ENCODE measurements at places on chromosomes 4 and X.

DNA sequence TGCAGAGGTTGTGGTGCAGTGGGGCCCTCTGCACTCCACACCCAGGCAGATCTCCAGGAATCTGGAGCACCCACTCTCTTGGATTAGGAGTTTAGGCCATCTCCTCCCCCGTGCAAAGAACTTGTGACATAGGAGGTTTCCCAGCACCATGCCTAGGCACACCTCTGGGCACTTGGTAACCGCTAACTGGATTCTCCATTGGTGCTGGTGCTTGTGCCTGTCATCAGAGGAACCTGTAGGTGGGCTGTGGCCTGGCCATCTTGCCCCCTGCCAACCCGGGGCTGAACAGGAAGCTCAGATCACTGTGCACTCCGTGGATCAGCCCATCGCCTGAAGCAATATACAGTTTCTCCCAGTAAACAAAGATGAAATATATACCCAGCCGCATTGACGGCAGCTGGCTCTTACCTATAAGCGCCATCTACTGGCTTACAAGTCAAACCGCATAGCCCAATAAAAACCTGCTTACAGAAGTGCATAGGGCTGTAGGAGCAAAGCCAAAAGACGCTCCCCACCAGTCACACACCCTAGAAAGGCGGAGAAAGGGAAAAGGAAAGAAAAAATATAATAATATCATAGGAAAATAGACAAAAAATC, 19.1 kb upstream of the TEX13B start:
- peak; percentile 24 for DNase-seq

- DNase-seq: no peak
These were observed 38.6 kb downstream of the EVC start for GRCh38 chr4:5749568-5749967.

- peak; percentile 84 for DNase-seq
These were observed 189.2 kb downstream of the SHROOM3 start for GRCh38 chr4:76624241-76624681.

- DNase-seq: peak; percentile 47
These were observed 570.4 kb upstream of the DIPK2B start for GRCh38 chrX:45771114-45771513.

- DNase-seq: no peak
These were observed 31.1 kb downstream of the OCIAD1 start for GRCh38 chr4:48862038-48862437.

DNA sequence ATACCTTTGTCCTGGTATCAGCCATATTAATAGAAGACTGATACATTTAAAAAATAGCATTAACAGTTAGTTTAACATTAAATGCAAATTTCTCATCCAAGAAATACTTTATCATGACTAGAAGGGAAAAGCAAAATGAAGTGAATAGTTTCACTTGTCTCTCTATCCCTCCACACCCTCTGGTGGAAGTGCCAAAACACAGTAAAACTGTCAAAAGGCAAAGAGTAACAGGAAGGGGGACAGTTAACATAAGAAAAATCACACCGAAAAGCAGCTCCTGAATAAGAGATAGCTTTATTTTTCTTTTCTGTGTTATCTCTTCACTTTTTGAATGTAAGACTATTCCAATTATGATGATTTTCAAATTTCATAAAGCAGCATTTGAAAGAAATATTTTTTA, 187.2 kb downstream of the FBXW7 start:
- peak; percentile 12 for DNase-seq

GRCh38 chrX:52839137-52839536, 28.1 kb downstream of the XAGE5 start:
- DNase-seq: no peak

DNA sequence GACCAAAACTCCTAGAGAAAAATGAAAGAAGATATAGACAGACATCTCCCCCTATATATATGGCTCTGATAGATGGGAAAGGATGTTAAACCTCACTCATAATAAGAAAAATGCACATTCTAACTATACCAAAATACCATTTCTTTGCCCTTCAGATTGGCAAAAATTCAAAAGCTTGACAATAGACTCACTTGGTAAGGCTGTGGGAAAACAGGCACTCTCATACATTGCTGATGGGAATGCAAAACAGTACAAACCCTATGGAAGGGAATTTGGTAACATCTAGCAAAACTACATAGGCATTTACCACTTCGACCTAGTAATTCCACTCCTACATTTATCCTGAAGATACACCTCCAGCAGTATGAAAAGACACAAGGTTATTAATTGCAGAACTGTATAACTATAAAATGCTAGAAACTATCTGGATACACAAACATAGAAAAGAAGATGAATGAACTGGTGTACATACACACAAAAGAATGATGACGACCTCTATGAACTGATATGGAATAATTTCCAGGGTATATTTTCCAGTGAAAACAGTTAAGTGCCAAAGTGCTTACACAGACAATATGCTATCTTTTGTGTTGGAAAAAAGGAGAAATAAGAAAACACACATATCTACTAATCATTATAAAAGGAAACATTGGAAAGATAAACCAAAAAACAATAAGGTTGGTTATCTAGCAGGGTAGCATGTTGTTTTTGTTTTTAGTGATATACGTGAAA, 48.5 kb downstream of the WDFY3 start:
- DNase-seq: no peak

DNA sequence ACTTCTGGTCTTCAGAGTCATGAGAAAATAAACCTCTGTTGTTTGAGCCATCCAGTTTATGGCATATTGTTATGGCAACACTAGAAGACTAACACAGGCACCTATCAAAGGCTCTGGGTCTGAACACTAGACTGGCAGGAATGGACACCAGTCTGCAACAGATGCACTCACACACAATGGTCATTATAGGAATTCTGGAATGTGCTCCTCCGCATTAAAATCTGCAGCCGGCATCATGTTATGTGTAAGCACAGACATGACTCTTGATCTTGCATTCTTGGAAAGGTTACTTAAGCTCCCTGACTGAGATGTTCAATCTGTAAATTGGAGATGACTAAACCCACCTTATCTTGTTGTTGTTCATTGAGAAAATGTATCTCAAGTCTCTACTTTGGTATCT, 112.3 kb upstream of the ZNF518B start:
- DNase-seq: no peak

DNA sequence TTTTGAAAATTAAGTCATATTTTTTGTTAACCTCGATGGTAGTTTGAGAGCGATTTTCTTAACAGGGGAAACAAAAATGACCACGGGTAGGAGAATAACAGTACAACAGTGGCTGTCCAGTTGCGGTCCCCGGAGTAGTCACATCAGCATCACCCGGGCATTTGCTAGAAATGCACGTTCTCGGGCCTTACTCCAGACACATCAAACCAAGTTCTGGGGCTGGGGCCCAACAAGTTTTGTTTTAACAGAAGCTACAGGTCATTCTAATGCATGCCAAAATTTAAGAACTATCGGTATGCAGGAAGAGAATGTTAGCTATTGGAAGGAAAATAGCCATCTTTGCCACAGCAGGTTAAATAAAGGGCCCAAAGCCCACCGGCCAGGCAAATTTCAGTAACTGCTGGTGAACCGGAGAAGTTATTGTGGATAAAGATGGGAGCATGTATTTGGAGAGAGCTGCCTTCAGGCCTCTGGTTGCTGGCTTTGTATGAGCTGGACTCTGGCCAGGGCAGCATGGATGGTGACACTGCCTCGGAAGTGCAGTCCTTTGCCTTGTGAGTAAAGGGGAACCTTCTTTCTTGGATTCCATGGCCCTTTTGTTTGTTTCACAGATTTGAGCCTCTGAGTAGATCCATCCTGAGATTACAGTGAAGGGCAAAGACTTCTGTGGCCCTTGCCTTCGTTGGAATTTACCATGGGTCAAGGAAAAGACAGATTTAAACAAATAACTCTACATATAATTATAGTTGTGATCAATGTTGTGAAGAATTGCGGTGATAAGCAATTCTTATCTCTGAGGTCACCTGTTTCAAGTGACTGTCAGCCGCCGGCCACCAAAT, 62.1 kb downstream of the TBC1D14 start:
- no peak for DNase-seq
